Germinal center (tissue), 1 donor: ENCODE measurements at places on chromosomes 16 and 17.
A peak's percentile ranks its signal among the peaks of the same experiment; 100 is the strongest.

DNA sequence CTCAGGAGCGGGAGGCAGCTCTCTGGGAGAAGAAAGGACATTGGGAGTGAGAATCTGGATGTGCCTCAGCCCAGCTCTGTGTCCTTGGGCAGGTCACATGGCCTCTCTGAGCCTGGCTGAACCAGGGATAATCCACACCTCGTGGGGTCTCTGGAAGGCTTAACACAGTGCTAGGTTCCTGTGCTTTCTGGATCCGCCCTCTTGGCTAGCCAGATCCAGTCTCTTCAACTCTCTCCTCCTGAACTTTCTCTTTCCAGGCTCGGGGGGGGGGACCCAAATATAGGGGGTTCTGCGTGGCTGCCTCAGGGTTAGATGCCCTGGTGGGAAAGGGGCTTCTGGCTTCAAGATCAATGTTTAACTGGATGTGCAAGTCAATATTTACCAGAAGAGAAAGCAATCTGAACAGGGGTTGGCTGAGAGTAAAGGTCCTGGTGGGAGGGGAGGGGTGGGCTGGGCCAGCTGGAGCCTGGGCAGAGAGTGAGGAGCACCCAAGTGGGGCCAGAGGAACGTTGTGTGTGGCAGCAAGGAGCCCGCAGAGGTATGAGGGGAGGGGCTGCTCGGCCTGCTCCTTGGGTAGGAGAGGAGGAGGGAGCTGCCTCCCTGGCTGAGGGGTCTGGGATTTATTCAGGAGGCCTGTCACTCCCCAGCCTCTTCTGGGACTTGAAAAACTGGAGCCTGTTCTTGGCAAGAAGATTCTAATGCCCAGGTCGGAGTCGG lies at the start of gene SERPINF2:
SERPINF2 (plus strand) TSS at position 501 of the 717 bp plus-strand sequence. CDS start 2,125 bp downstream, outside the sequence.
- no peak for DNase-seq

DNA sequence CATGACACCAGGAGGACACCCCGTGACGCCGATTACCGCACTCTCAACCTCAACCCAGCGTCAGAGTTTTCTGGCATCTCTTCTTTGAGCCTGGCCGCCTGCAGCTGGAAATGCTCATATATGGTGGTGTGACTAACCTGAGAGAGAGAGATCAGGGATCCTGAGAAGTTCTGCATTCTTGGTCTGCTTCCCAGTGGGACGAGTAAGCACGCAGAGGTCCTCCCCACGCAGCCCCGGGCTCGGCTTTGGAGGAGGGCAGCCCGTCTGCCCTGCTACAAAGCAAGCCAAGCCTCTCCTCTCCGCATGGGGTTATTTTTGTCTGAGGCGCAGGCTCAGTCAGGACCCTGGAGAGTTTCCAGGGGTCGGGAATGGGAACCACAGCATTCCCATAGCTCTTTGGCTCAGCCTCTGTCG lies 16.5 kb downstream of the CRISPLD2 start:
- DNase-seq = no peak

DNA sequence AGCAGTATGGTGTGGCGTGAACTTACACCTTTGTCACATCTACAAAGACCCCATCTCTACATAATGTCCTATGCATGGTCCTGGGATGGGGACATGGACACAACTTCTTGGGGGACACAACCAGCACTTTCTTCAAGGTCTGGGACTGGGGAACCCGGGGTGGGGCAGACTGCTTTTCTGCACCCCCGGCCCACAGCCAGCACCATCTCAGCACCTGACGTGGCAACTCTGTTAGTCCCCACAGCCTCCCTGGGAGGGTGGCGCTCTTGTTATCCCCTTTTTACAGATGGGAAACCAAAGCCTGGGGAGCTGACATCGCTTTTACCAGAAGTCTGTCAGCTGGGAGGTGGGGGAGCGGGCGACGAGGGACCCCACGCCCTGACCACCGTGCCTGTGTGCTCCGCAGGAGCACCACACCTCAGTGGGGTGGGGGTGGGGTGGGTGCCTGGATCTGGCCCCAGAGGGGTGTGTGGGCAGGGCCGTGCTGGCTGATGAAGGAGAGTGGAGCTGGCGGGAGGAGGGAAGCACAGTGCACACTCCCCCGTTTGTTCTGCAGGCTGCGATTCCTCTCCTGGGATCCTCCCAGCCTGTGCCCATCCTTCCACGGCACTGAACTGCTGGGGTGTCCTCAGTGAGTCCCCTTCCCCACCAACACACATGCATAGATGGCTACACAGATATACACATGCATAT lies 115.4 kb upstream of the GSE1 start:
- no peak for DNase-seq

DNA sequence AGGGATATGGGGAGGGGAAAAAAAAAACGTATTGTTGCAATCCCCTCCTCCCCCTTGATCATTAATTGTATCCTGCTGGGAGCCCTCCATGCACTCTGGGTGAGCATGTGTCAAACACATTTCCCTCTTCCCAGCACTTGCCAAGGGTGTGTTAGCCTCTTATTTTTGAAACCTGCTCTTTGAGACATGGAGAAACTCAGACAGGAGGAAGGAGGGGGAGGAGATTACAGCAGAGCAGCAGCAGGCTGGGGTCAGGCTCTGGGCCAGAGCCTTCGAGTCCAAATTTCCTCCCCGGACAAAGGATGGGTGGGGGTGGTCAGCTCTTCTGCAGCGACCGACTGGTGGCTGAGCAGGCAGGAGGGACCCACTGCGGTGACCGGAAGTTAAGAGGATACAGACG lies 64.7 kb downstream of the SOX9 start:
- DNase-seq = no peak

- DNase-seq = no peak
These were observed 156.4 kb downstream of the C16orf95 start for GRCh38 chr16:87160701-87161337.

GRCh38 chr17:66459811-66460270 lies 157.4 kb downstream of the PRKCA start:
- no peak for DNase-seq

- DNase-seq = no peak
These were observed 120.4 kb upstream of the IRX6 start for GRCh38 chr16:55203570-55203969.

GRCh38 chr17:45040459-45040858 lies 11.0 kb downstream of the DCAKD start:
- DNase-seq = no peak

DNA sequence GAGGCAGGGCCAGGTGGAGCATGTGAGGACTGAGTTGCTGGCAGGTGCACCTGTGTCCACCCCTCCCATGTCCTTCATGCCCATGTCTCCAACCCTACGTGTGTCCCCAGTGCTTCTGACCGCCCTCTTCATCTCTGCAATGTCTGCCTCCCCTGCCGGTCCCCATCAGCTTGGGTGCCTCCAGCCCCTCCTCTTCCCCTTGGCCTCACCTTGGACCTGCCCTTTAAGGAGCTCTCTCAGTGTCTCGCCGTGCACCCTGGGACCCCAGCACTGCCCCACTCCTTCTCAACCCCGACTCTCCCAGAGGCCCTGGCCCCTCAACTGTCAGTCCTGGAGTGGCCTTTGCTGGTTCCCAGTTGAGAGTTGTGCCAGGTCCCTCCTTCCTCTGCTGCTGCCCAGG lies 15.0 kb downstream of the RIPOR1 start:
- no peak for DNase-seq

DNA sequence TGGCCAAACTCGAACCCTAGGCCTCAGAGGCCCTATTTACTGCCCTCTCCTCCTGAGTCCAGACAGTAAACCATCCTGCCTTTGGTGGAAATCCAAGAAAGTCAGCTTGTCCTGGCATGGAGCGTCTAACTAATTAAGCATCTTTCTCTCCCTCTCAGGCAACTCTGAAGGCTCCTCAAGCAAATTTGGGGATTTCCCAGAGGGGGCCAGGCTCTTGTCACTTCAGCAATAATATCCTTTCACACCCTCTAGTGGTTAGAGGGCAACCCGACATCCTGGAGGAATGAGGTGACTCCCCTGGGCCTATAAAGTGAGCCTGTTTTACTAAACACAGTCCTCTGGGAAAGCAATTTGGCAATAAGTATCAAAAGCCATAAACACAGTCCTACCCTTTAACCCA lies 60.4 kb downstream of the NOG start:
- DNase-seq = peak; percentile 30

GRCh38 chr16:84611041-84611440 lies 6.8 kb downstream of the COTL1 start:
- no peak for DNase-seq

DNA sequence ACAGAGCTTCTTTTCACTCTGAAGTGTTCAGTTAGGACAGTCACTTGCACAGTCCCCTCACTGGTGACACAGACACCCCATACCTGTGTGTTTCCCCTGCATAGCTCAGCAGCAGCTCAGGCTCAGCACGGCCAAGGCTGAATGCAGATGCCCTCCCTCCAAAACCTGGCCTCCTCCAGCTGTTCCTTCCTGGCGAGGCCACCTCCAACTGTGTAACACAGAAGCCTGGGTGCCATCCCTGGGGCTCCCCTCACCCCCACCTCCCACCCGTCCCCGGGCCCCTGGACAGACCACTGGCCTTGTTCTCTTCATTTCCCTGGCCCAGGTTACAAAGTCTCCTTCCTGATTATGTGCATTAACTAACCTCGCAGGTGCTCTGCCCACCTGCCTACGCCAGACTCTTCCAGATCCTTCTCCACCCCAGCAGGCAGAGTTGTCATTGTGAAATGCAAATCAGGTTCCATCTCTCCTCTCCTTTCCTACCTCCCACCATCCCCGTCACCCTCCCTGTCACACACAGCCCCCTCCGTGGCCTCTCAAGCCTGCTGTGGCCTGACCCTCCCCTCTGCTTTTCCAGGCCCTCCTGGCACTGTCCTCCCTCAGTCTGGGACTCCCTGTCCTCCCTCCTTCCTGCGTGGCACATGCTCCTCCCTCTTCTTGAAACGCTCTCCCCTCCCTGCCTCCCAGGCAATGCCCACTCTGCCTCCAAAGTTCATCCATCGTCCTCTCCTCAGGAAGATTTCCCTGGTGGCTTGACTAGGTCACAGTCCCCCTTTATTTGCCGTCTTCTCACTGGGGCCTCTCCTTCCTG lies 26.4 kb downstream of the MLYCD start:
- DNase-seq = no peak

GRCh38 chr17:8012996-8013640 lies 10.7 kb downstream of the GUCY2D start:
- DNase-seq = no peak

DNA sequence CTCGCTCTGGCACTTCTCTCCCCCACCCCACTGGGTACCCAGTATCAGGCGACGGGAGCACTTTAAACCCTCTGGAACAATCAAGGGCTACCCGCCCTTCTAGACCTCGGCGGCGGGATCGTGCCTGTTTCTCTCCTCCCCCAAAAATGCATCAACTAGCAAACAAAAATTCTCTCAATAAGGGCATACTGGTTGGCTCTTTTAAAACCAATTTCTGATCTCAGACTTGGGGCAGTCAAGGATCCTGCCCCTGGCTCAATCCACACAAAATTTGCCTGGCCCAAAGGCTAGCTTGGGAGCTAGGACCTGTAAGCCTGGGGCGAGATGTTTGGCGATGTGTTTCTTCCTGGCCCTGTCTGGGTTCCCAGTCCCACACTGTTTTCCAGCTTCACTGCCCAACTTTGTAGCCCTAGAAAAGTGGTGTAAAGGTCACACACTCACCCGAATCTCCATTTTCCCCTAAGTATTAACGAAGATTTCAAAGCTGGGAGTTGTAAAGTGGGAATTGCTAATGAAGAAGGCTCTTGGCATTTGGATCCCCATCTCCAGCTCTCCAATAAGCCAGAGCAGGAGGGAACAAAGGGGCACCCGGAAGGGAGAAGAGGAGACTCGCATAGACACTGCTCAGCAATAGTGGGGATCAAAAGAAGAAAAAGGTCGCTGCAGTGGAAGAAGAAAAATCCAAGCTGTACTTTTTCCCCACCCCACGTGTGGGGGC lies 14.4 kb upstream of the HOXB2 start:
- no peak for DNase-seq

- DNase-seq = no peak
These were observed 11.1 kb downstream of the TAOK1 start for GRCh38 chr17:29401258-29401657.
